ENCODE measurements at places on chromosomes 4 and X. TPM values are rescaled to one million over a fixed set of nuclear protein-coding genes. Genes with fewer than 3 reads are reported as not detected.

DGKK gene
- not detected for polyA plus RNA-seq

MID2 gene
- 6.8 TPM for polyA plus RNA-seq

SH3D19 gene
- not detected for polyA plus RNA-seq

CDS1 gene
- 0.28 TPM for polyA plus RNA-seq

AKAP4 gene
- not detected for polyA plus RNA-seq

SPON2 gene
- polyA plus RNA-seq: 43.9 TPM

PRRG3 gene
- polyA plus RNA-seq: not detected

RAB41 gene
- not detected for polyA plus RNA-seq

MANBA gene
- polyA plus RNA-seq: 16.5 TPM
